ENCODE measurements at places on chromosomes 1 and 21.

- DNase-seq, result no peak
Observed at GRCh38 chr1:109981004-109981335, 3.6 kb upstream of the AHCYL1 start.

DNA sequence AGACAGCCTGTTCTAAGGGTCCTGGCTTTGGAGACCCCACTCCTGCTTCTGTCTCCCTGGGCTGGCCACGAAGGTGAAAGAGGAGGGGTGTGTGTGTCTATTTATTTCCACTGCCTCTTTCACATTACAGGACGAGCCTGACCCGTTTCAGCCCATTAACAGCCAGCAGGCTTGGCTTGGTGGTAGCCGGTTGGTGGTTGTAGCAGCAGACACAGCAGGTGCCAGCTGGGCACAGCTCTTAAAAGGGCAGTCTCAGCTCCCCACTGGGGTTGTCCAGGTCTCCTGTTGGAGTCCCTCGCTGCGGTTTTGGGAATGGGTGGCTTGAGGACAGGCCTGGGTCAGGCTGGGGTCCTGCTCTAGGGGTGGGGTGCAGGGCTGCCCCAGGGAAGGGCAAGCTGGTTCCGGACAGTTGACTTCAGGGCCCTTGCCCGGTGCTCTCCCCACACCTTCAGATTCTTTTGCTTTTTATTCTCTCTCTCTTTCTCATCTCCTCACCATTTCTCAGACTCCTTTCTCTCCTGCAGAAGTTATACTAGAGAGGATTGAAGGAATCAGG is 84.6 kb downstream of the ACTL8 start:
- no peak for DNase-seq

- no peak for DNase-seq
Observed at GRCh38 chr1:203069030-203069747, 16.6 kb downstream of the MYOG start.

GRCh38 chr21:32977216-32977615 is 48.5 kb upstream of the OLIG2 start:
- DNase-seq, result no peak

- DNase-seq, result peak; percentile 52
Observed at GRCh38 chr1:235503403-235504121, 690 bp downstream of the B3GALNT2 start.

DNA sequence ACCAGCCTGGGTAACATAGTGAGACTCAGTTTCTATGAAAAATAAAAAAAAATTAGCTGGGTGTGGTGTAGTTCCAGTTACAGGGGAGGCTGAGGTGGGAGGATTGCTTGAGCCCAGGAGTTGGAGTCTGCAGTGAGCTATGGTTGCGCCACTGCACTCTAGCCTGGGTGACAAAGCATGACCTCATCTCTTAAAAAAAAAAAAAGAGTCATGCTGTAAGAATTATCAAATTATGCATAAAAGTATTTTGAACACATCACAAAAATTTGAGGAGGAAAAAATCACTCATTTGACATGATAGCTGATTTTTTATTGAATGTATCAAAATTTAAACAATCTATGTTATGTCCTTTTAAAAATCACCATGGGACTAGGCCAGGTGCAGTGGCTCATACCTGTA is 17.8 kb downstream of the CCDC30 start:
- DNase-seq, result no peak

DNA sequence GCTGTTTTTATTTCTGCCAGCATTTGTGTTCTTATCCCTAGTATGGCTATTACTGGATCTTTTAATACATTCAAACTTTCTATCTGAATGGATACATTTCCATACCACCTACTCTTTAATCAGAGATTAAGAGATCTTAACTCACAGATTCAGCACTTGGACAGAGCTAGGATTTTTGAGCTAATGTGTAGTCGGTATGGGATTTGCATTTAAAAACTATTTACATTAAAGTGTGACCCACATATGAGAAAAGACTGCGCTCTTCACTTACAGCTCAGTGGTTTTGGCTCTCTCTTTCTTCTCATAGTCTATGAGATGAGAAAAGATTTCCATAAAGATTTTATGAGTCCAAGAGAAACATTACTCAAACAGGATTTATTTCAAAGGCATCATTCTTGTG is 16.4 kb downstream of the HMGB4 start:
- DNase-seq, result no peak

DNA sequence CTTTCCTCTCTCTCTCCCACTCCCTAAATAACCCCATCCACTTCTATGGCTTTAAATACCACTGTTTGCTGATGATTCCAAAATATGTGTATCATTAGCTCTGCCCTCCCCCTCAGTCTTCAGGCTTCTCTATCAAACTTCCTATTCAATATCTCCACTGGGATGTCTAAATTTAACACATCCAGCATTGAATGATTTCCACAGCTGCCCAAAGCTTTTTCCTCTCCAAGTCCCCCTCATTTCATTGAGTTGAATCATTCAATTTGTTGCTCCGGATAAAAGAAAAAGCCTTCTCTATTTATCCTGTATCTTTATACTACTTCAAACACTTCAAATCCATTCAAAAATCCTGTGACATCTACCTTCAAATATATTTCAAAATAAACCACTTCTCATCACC is 225.0 kb downstream of the SEC16B start:
- DNase-seq, result no peak

GRCh38 chr21:39084979-39085729 is 98.1 kb downstream of the PSMG1 start:
- no peak for DNase-seq

GRCh38 chr1:158037866-158038359 is 44.5 kb downstream of the KIRREL1 start:
- DNase-seq, result no peak

DNA sequence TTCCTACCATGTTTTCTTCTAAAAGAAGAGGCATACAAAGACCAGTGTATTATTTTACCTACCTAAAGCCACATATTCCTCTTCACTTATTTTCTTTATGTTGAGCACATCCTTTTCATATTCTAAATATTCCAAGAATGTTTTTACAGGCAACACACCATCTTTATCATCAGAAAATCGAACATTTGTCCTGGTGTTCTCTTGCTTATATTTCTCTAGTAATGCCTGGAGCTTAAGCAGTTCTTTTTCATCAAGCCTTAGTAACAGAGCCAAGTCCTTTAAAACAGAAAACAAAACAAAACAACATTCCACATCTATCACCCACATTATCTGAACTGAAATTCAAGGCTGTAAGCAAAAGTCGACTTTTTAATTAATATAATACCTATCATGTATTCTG is 88.7 kb downstream of the IARS2 start:
- DNase-seq, result no peak

GRCh38 chr21:43268804-43269186 is 100.0 kb downstream of the CRYAA start:
- DNase-seq, result no peak

GRCh38 chr21:23541571-23541970 is 2065.7 kb downstream of the MRPL39 start:
- no peak for DNase-seq

DNA sequence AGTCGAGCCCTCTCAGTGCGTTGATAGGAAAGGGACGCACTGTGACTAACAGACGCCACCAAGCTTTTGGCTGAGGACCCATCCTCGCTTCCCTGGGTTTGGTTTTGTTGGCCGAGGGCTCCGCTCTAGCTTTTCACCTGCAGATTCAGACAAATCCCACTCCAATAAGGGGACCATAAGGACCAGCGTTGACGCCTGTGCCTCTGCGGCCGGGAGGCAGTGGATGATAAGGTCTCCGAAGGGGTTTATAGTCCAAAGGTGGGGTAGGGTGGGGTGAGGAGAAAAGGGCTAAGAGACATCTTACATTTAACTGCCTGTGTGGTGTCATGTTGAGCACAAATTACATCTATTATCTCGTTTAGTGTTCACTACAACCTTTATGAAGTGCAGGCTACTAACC is 760 bp downstream of the PEX14 start:
- no peak for DNase-seq

- no peak for DNase-seq
Observed at GRCh38 chr1:239563681-239564080, 177.3 kb downstream of the CHRM3 start.

DNA sequence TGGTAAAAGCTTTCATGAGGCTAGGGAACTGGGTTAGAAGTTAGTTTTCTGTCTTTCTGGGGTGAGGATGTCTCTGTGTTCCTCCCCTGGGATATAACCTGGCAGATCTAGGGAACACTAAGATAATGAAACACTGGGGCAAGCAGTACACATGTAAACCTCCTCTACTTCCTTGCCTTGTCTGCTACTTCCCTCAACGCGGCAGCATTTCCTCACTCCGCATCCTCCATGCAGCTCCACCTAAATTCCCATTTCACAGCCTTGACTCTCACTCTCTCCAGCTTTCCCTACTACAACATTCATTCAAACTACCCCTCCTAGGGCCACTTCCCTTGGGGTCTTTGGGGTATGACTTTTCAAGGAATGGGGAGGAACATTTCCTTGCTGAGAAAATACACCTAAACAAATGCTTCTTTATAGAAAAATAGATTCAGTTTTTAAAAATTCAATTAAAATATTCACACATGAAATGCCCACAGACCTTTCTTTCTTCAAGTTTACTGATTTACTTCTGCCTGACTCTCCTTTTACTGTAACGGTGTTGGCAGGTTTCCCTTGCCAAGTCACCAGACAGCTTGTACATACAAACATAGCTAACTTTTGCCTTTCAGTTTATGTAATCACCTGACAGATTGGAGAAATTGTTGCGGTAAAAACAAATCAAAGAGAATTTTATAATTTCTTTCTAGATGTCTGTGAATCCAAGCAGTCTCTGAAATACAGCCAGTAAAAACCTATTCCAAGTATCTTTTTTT is 90.1 kb downstream of the TNFSF18 start:
- DNase-seq, result no peak

DNA sequence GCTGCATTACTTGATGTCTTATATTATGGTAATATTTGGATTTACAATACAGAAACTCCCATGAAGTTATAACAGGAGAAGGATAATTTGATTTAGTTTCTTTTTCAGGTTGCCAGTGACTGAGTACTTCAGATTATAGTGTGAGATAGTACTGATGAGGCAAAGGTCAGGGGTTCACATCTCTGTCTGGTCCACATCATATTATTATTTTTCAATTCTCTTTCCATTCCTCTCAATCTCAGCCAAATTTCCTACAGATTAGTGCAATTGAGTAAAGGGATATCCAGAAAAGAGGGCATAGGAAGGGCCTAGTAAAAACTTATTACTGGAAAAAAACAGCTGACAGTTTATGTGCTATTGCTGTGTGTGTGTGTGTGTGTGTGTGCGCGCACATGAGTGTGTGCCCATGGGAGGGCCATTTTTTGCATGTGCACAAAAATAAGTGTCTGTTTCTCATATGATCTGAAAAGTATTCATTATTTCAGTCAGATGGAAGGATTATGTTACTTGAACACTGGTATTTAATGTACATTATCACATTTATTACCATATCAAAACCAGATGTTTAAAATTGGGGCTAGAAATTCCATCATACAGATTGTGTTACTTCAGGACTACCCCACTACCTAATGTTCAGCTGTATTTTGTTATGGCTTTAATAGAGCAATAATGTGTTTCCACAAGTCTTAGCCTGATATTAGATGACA is 78.3 kb upstream of the KCNK2 start:
- no peak for DNase-seq

DNA sequence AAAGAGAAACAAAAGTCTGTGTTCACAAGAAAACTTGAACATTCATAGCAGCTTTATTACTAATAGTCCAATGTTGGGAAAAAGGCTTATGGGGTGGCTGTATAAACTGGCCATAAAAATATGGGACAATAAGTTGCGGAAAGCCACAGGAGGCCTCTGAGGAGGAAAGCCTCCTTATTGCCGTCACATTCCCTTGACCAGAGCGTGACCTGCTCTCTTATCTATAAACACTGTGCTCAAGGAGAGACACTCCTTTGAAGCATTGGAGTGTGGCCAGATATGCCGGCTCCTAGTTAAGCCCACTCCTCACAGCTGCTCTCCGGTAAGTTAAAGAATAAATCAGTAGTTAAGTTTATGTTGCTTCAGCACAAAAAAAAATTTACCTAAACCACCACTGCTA is 19.7 kb downstream of the OR6Y1 start:
- DNase-seq, result no peak

GRCh38 chr1:37001703-37002102 is 32.6 kb downstream of the GRIK3 start:
- DNase-seq, result no peak

- DNase-seq, result no peak
Observed at GRCh38 chr1:221543529-221544120, 198.3 kb downstream of the DUSP10 start.

GRCh38 chr1:51316113-51316845 is 14.1 kb downstream of the TTC39A start:
- DNase-seq, result peak; percentile 40

- DNase-seq, result no peak
Observed at GRCh38 chr1:181251001-181251712, 162.7 kb downstream of the IER5 start.

DNA sequence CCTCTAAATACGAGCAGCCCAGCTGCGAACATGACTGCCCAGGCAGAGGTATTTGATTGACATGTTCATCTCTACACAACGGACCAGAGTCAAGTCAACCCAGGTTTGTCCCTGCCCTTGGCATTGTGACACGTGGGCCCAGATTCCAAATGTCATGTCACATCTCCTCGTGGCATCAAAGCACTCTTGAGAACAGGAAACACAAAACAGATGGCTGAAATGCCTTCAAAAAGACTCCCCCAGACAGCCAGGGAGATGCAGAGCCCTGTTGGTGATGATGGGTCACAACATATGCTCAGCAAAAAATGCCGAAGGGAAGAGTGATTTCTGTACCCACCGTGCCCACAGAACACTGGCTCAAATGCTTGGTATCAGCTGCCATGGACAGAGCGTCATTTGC is 337.8 kb upstream of the DAB1 start:
- DNase-seq, result no peak

- no peak for DNase-seq
Observed at GRCh38 chr1:227622739-227623475, 59.6 kb downstream of the ZNF678 start.

- no peak for DNase-seq
Observed at GRCh38 chr21:35398346-35398982, 349.4 kb upstream of the RUNX1 start.

DNA sequence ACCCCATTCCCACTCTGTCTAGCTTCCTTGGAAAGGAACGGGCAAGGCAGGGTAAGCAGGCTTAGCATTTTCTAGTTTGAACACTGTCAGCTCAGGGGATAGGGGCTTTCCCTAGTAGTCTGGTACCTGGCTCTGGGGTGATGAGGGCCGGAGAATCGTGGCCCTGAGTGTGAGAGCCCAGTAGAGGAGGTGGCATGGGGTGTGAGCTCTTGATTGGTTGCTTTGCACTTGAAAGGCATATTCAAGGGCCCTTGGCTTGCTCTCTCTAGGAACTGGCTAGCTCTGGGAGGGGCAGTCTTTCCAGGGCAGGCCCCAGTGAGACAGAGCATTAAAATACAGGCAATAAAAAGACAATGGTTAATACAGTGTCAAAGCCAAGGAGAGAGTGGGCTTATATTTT is 10.8 kb upstream of the EXTL1 start:
- DNase-seq, result no peak

GRCh38 chr1:234570329-234571120 is 39.5 kb downstream of the IRF2BP2 start:
- no peak for DNase-seq

- DNase-seq, result no peak
Observed at GRCh38 chr21:14949603-14950002, 115.2 kb downstream of the NRIP1 start.
